ENCODE measurements at places on chromosomes 12 and 14.

- DNase-seq, result peak; percentile 6
Observed at GRCh38 chr12:79155683-79156082, 291.1 kb downstream of the SYT1 start.

DNA sequence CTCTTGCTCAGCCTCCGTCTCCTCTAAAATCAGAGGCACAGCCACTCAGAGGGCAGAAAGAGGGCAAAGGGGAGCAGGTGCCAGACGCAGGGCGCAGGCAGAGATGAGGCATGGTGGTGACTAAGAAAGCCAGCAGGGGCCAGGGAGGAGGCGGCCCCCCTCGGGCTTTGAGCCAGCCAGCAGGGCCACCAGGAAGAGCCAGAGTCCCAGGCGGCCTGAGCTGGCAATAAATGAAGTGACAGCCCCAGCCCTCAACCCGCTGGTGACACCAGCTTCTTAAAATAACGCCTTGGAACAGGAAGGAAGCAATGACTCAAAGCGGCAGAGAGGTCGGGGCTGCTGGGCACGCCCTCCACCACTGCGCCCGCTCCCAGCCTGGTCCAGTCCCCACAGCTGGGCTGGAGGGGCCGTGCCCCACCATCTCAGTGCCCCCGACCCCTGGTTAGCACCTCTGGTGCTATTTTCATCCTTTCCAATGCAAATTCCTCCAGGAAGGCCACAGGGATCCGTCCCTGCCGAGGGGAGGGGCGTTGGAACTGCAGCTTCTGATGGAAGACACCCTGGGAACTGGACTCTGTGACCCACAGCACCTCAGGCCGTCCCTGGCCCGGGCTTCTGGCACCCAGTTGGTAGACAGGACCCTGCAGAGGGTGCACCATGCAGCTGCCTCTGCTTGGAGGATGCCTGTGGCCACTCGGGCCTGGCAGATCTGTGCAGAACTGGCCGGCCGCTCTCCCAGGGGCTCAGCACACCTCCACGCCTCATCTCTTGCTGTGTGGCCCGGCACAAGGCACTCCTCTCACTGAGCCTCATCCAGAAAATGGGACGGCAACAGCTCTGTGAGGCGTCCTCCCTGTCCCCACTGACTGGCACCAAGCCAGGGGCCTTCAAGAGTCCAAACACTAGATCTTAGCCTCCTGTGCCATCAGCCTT, 113.7 kb downstream of the NCOR2 start:
- peak; percentile 74 for DNase-seq

DNA sequence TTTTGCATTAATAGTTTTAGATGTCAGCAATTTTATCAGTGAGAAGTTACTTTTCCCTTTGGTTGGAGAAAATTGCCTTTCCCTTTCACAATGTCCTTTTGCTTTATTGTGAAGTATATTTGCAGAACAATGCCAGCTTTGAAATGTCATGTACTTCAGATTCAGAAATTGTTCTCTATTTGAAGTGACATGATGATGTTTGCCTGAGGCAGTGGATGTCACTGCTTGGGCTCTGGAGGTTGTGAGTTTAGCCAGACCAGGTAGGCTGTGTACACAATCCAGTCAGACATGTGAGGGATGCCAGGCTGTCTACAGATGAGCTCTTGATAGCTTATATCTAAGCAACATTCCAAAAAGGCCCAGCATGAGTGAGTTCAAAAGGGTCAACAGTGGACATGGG, 451.9 kb upstream of the FBXO33 start:
- DNase-seq, result no peak

- peak; percentile 33 for DNase-seq
Observed at GRCh38 chr14:31291210-31291609, 83.6 kb upstream of the HECTD1 start.

DNA sequence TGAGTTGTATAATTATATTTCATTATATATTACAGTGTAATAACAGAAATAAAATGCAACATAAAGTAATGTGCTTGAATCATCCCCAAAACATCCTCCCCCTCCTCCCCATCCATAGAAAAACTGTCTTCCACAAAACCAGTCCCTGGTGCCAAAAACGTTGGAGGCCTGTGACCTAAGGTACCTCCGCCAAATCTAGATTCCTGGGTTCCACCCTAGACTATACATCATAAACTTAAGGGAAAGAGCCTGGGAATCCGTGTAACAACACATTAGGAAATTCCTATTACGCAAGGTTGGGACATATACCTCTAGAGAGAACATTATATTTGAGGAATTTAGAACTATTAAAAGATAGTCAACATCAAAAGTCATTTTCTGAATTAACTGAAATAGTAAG, 38.0 kb downstream of the SPPL3 start:
- DNase-seq, result no peak

DNA sequence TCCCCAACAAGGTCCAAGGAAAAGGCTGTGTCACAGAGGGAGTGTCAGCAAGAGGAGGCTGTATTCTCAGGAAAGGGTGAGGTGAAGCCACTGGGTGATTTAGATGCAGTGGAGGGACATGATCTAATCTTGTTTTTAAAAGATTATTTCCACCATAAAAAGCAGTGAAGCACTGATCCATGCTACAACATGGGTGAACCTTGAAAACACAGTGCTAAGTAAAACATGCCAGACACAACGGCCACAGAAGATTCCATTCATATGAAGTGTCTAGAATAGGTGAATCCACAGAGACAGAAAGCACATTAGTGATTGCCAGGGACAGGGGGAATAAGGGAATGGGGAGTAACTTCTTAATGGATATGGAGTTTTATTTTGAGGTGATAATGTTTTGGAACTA, 12.8 kb downstream of the RITA1 start:
- peak; percentile 33 for DNase-seq

DNA sequence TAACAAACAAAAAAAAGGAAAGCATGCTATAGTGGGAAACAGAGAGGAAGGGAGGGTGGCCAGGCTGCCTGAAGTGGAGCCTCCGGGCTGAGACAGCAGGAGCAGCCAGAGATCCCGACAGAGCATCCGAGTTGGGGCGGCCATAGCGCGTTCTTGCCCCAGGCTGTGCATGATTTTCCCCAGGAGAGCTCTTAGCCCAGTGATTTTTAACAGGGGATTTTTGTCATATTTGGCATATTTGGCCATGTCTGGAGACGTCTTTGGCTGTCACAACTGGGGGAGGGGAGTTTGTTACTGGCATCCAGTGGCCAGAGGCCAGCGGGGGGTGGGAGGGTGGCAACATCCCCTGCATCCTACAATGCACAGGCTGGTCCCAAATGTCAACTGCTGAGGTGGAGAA, 23.6 kb downstream of the BDKRB1 start:
- DNase-seq, result peak; percentile 51

GRCh38 chr12:116015525-116015924, 262.0 kb downstream of the MED13L start:
- peak; percentile 50 for DNase-seq

DNA sequence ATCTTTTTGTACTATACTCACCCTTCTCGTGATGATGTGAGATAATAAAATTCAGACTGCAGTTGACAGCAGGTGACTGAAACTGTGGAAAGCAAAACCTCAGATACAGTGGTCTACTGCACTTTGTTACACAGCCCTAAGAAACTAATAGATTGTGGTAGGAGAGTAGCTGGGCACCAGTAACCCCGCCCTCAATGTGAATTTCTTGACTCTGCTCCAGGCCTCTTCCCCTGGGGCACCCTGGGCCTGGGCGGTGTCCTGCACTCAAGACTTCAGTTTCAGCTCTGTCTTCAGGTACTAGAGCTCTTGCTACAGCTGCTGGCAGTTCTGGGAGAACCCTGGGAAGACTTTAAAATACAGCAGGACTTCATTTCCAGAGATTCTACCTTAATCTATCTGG, 197.6 kb upstream of the AVPR1A start:
- no peak for DNase-seq

- no peak for DNase-seq
Observed at GRCh38 chr14:72649603-72650227, 244.2 kb downstream of the DPF3 start.

- no peak for DNase-seq
Observed at GRCh38 chr12:19971361-19972280, 396.7 kb upstream of the PDE3A start.

GRCh38 chr12:6187948-6188793, 12.0 kb upstream of the CD9 start:
- no peak for DNase-seq
